ENCODE measurements at places on chromosomes 4 and X. TPM values are rescaled to one million over a fixed set of nuclear protein-coding genes. Genes with fewer than 3 reads are reported as not detected.
A peak's percentile ranks its signal among the peaks of the same experiment; 100 is the strongest.

- peaks cover 5% of the 10 kb centered on the region for H3K4me1 ChIP-seq
- H3K27me3 ChIP-seq = no peaks in the 10 kb centered on the region
These were observed 6.4 kb upstream of the SLC10A6 start for GRCh38 chr4:86855572-86855971.

DNA sequence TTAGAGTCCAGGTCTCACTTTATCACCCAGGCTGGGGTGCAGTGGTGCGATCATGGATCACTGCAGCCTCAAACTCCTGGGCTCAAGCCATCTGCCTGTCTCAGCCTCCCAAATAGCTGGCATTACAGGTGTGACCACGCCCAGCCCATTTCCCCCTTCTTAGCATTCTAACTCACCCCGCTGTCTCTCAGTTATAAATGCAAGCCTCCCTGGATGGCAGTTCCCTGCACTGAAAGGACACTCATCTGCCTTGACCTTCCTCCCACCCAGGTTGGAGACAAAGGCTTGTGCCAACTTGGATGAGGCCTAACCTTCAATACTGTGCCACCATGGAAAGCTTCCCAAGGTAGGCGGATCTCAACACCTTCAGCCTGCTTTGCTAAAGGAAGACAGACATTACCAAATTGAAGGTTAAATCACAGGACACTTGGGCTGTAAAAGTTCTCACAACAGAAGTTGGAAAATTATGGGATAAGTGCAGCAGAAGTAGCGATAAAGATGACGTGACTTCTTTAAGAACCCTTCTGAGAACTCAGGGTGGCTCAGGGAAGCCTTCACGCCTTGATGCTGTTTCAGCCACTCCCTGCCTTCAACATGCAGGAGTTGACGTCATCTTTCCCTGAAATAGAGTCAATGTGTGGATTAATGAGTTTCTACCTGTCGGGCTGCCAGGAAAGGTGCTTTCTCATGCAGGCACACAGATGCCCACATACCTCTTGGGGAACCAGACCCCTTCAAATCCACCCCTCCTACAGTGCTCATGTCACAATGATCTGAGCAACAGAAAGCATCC, 10.6 kb upstream of the GPM6B start:
- no peak for DNase-seq
- no peaks in the 10 kb centered on the region for H3K36me3 ChIP-seq
- H3K4me3 ChIP-seq = no peak overlapping the region
- peaks cover 12% of the 10 kb centered on the region for H3K27me3 ChIP-seq

DNA sequence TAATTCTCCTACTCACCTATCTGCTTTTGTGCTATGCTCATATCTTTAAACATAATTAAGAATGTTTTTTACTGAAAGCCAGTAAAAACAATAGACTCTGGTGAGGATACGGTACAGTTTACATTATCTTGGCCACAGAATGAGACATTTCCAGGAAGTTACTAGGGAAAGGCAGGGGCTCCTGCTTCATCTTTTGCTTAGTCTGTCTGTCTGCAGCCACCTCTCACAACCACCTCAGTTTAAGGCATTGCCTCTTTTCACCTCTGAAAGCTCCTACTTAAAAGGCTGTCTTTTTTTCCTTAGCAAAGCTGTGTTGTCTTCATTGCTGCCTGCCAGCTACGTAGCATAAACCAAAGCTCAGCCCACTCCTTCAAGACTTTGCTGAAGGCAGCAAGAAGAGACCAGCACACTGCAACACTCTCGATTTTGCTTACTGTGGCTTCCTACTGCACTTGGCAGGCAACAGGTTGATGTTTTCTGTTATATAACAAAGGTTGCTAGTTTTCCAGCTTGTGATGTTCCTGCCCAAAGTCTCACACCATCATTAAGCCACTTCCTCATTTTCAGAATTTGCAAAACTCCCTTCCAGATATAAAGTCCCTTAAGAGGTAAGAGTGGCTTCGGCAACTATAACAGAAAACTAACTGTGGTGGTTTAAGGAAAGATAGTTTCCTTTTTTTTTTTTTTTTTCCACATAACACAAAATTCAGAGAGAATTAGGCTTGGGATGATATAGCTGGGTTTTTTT, 432.9 kb downstream of the GRXCR1 start:
- H3K36me3 ChIP-seq = no peaks in the 10 kb centered on the region
- H3K27ac ChIP-seq = no peak overlapping the region
- peaks cover 2% of the 10 kb centered on the region for H3K4me1 ChIP-seq
- no peaks in the 10 kb centered on the region for H3K27me3 ChIP-seq
- DNase-seq = peak; percentile 44

GRCh38 chrX:106973433-106974149, 26.4 kb downstream of the MORC4 start:
- H3K36me3 ChIP-seq = no peaks in the 10 kb centered on the region
- H3K4me3 ChIP-seq = no peak overlapping the region
- no peak overlapping the region for H3K27ac ChIP-seq
- H3K27me3 ChIP-seq = no peaks in the 10 kb centered on the region

DNA sequence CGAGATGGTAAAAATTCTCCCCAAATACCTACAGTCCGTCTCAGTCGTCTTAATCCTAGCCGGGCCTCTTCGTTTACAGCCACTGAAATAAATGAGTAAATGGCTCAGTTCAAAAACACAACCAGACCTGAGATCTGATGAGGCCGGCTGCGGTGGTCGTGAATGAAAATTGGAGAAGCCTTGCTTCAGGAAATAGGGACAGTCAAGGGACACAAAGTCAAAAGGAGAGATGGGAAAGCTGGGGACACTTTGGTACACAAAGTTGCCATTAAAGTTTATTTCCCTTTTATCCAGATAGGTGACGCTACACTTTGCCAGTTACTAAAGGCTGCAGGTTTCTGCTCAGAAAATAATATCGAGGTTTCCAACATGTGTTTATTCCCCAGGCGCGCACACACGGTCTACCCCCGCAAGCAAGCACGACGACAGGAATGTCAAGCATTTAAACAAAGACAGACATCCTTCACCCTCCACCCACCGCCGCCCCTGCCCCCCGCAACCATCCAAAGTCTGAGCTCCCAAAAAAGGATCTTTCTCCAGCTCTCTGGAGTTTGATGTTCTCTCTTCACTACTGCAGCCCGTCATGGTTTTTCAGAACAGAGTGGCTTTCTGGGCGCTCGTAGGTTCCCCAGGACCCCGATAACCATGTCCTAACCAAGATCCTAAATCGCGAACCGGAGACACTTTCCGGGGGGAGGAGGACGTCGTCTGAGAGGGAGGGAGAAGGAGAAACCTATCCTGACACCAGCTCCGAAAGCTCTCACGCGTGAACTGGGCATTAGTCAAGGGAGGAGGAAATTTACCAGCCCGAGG, 1.3 kb upstream of the PCDH7 start:
- peak overlapping the region; percentile 78 for H3K4me3 ChIP-seq
- peaks cover 2% of the 10 kb centered on the region for H3K4me1 ChIP-seq
- H3K27ac ChIP-seq = peak overlapping the region; percentile 45
- no peaks in the 10 kb centered on the region for H3K27me3 ChIP-seq
- no peaks in the 10 kb centered on the region for H3K36me3 ChIP-seq

DNA sequence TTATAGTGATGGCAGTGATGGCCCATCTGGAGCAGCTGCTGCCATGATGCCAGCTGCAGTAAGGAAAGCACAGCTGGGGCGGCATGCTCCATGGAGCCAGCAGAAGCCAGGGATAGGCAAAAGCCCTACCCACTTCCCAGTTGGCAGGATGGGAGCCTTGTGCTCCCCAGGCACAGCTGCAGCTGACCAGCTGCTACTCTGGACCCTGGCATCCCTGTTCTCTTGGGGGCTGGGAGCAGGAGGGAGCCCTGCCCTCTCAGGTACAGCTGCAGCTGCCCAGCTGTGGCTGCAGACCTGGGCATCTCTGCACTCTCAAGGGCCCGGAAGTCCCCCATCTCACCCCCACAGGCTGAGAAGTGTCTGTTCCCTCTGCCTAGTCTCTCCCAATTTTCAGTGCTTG, 531.9 kb downstream of the PCDH18 start:
- no peaks in the 10 kb centered on the region for H3K27me3 ChIP-seq
- H3K27ac ChIP-seq = no peak overlapping the region
- no peak for DNase-seq
- no peaks in the 10 kb centered on the region for H3K4me1 ChIP-seq

DNA sequence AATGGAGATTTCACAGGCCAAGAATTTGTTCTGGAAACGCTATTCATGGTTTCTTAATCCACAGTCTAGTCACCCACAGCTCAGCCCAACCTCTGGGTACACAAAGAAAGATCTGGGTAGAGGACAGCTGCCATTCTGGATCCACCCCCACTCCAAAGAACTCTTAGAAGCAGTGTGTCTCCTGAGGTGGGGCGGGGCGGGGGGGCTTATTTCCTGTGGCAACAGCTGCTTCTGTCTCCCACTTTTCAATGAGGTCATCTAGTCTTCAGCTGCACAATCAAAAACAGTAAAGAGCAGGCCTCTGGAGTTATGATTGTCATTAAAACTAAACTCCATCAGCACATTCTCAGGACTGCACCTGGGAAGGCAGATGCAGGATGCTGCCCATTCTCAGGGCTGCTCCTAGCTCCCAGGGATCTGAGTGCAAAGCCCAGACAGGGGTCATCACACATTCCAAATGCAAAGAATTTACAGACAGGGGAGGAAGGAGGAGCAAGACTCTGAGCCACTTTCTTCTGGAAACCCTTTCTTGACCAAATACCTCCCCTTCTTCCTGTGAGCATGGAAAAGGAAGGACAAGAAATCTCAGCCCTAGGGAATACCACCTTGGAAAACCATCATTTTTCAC, 207.3 kb downstream of the HS6ST2 start:
- no peak overlapping the region for H3K27ac ChIP-seq
- no peak for DNase-seq
- no peak overlapping the region for H3K4me3 ChIP-seq
- no peaks in the 10 kb centered on the region for H3K36me3 ChIP-seq

DNA sequence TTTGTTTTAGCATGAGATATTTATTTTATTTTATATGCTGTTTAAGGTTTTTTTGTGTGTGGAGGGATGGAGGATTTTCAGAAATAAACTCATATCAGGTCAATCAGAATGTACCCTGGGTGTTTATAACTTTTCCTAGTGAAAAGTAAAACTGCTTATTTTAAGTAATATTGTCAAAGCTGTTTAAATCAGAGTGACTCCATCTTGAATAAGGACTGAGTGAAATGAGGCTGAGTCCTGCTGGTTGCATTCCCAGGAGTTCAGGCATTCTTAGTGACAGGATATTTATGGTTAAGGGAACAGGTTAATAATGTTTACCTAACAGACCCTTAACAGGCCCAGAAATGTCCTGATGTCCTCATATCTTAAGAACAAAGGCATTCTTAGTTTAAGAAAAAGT, 1160.9 kb upstream of the PCDH7 start:
- H3K4me3 ChIP-seq = no peak overlapping the region
- H3K27ac ChIP-seq = no peak overlapping the region
- no peaks in the 10 kb centered on the region for H3K27me3 ChIP-seq
- no peaks in the 10 kb centered on the region for H3K4me1 ChIP-seq

- no peaks in the 10 kb centered on the region for H3K4me1 ChIP-seq
- no peak overlapping the region for H3K4me3 ChIP-seq
- H3K27me3 ChIP-seq = no peaks in the 10 kb centered on the region
- no peak overlapping the region for H3K27ac ChIP-seq
- H3K36me3 ChIP-seq = no peaks in the 10 kb centered on the region
These were observed 195.3 kb downstream of the CHIC1 start for GRCh38 chrX:73758250-73758649.

Gene HSD17B13
- under 0.01 TPM for total RNA-seq

Gene KLKB1
- total RNA-seq = under 0.01 TPM
